SK-N-SH (cell line): ENCODE measurements at places on chromosomes 11 and 22. TPM values are rescaled to one million over a fixed set of nuclear protein-coding genes. Genes with fewer than 3 reads are reported as not detected.
A peak's percentile ranks its signal among the peaks of the same experiment; 100 is the strongest.

DNA sequence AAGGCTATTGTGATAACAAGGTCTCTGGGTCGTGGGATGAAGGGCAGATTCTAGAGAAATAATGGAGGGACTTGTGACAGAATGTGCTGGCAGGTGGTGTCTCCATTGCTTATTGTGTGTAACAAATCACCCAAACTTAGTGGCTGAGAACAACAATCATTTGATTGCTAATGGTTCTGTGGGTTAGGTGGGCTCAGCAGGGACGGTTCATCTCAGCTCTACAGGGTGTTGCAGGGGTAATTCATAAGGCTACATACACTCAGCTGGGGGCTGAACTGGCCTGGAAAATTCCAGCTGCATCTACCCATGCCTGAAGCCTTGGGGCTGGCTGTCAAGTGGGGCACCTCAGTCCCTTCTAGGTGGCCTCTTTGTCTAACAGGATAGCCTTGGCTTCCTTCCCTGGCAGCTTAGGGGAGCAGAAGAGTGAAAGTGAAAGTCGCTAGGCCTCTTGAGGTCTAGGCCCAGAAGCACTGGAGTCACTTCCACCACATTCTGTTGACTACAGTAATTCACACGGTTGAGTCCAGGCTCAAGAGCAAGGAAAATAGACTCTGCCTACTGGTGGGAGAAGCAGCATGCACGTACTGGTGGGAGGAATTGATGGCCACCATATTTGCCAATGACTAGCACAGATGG is 308.9 kb downstream of the MN1 start:
- H3K27ac ChIP-seq, result no peak overlapping the region
- H3K27me3 ChIP-seq, result no peaks in the 10 kb centered on the region
- H3K4me3 ChIP-seq, result no peak overlapping the region
- no peak for DNase-seq

- no peak within 1 kb of the TSS for H3K27ac ChIP-seq
- no peak within 1 kb of the TSS for H3K4me3 ChIP-seq
- H3K27me3 ChIP-seq, result peaks cover 19% of the 10 kb centered on the region; the same call in 1 of the 2 replicates
- DNase-seq, result peak; percentile 39
- H3K4me1 ChIP-seq, result peaks cover 7% of the 10 kb centered on the region; the same call in 1 of the 2 replicates
Measured at GRCh38 chr11:7672960-7673723, at the start of gene CYB5R2. Gene CYB5R2 (minus strand): TSS chr11:7673500. CDS start chr11:7672825, 675 bp downstream.

GRCh38 chr22:37647928-37648327 is 8.5 kb downstream of the SH3BP1 start:
- H3K27ac ChIP-seq, result no peak overlapping the region
- DNase-seq, result peak; percentile 50
- peaks cover 9% of the 10 kb centered on the region; the same call in 1 of the 2 replicates for H3K36me3 ChIP-seq
- no peaks in the 10 kb centered on the region for H3K4me1 ChIP-seq
- H3K27me3 ChIP-seq, result no peaks in the 10 kb centered on the region
- no peak overlapping the region for H3K4me3 ChIP-seq

Gene OR8A1
- polyA plus RNA-seq, result not detected in 2 replicates

- no peak for DNase-seq
- no peaks in the 10 kb centered on the region for H3K4me1 ChIP-seq
- no peaks in the 10 kb centered on the region for H3K36me3 ChIP-seq
- no peaks in the 10 kb centered on the region for H3K27me3 ChIP-seq
Measured at GRCh38 chr11:7495882-7496551, 10.7 kb downstream of the OLFML1 start.

GRCh38 chr11:94511932-94512781 is at the start of gene C11orf97:
Gene C11orf97 (plus strand): TSS chr11:94512461. CDS start chr11:94512529, 68 bp downstream.
- H3K27ac ChIP-seq, result no peak within 1 kb of the TSS
- H3K27me3 ChIP-seq, result no peaks in the 10 kb centered on the region
- no peaks in the 10 kb centered on the region for H3K36me3 ChIP-seq

- H3K27ac ChIP-seq, result no peak overlapping the region
- DNase-seq, result no peak
- H3K4me3 ChIP-seq, result no peak overlapping the region
- H3K4me1 ChIP-seq, result no peaks in the 10 kb centered on the region
Measured at GRCh38 chr22:33240888-33241475, 182.8 kb upstream of the SYN3 start.

Gene KCNE3
- polyA plus RNA-seq, result not detected in 2 replicates

GRCh38 chr11:8833568-8834315 is 77.2 kb upstream of the AKIP1 start:
- peak overlapping the region; percentile 71 for H3K27ac ChIP-seq
- no peaks in the 10 kb centered on the region for H3K27me3 ChIP-seq
- H3K4me1 ChIP-seq, result peaks cover 19% of the 10 kb centered on the region
- no peak overlapping the region for H3K4me3 ChIP-seq

DNA sequence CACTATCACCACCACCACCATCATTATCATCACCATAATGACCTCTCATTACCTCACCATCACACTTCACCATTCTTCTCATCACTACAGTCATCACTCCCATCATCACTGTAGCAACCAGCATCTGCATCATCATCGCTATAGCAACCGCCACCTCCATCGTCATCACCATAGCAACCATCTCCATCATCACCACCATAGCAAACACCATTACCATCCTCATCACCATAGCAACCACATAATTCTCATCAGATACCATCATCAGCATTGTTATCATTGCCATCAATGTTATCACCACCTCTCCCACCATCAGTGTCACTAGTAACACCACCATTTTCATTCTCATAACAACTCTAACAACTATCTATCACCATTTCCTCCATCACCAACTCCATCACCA is 23.1 kb upstream of the CD82 start:
- no peak for DNase-seq
- H3K36me3 ChIP-seq, result no peaks in the 10 kb centered on the region
- peaks cover 2% of the 10 kb centered on the region; the same call in 1 of the 2 replicates for H3K4me1 ChIP-seq
- no peak overlapping the region for H3K4me3 ChIP-seq
- H3K27me3 ChIP-seq, result no peaks in the 10 kb centered on the region
